Left ventricle myocardium inferior (tissue), 1 donor: ENCODE measurements at places on chromosomes 3 and 15. TPM values are rescaled to one million over a fixed set of nuclear protein-coding genes. Genes with fewer than 3 reads are reported as not detected.

GRCh38 chr15:37112171-37112570 lies 11.8 kb upstream of the MEIS2 start:
- H3K4me3 ChIP-seq, result no peak overlapping the region
- no peak for DNase-seq
- peaks cover 37% of the 10 kb centered on the region for H3K27me3 ChIP-seq
- H3K36me3 ChIP-seq, result no peaks in the 10 kb centered on the region
- H3K27ac ChIP-seq, result peak overlapping the region; percentile 97

CASR gene
- not detected for total RNA-seq

- H3K27me3 ChIP-seq, result no peaks in the 10 kb centered on the region
- no peak overlapping the region for H3K4me3 ChIP-seq
- H3K4me1 ChIP-seq, result peaks cover 9% of the 10 kb centered on the region
- no peaks in the 10 kb centered on the region for H3K36me3 ChIP-seq
Measured at GRCh38 chr3:62835554-62836236, 39.5 kb downstream of the CADPS start.

ANKRD34C gene
- total RNA-seq, result 0.66 TPM

DNA sequence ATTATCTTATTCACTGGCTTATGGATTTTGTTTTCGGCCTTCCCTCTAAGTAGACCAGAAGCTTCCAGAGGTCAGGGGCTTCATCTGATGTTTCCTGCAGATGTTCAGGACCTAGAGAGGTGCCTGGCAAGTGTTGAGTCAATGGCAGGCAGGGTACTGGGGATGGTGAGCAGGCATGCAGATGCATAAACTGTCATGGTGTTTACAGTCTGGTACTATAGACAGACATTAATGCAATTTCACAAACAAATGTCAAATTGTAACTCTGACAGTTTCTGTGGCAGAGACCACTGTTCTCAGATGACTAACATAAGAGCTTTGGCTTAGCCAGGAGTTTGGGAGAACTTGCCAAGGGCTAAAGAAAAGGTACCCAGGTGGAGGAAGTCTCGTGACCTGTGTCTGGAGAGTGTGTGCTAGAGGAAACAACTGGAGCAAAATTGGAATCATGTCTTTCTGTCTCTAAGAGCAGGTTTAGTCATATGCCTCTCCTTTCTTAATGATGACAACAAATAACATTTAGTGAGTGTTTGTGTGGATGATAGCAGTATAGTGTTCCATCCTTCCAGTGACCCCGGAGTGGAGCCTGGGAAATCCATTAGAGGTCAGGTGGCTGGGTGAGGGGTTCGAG lies 53.7 kb upstream of the TRAK1 start:
- H3K36me3 ChIP-seq, result peaks cover 12% of the 10 kb centered on the region
- H3K4me3 ChIP-seq, result peak overlapping the region; percentile 14
- peaks cover 98% of the 10 kb centered on the region for H3K4me1 ChIP-seq
- no peaks in the 10 kb centered on the region for H3K27me3 ChIP-seq
- peak overlapping the region; percentile 94 for H3K27ac ChIP-seq

DNA sequence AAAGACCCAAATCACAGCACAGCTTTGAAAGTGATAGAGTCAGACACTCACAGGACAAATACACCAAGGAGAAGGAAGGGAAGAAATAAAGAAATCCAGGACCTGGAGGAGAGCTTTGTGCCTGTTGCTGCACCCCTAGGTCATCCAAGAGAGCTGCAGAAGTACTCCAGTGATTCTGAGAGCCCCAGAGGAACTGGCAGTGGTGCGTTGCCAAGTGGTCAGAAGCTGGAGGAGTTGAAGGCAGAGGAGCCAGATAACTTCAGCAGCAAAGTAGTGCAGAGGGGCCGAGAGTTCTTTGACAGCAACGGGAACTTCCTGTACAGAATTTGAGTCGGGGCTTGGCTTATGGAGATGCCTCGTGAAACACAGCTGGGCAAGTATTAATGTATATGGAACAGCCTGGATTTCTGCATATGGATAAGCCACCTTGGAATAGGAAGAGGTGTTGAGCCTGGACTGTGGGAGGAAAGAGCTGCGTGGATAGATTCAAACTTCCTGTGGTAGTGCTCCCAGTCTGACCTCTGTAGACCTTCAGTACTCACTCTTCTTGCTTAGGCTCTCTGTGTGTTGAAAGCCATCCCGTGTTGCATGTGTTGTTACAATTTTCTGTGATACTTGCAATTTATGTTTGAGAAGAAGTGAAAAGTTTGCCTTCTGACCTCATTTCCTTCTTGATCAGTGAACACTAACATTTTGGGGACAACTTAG lies 6.1 kb downstream of the NGRN start:
- DNase-seq, result no peak
- H3K36me3 ChIP-seq, result peaks cover 65% of the 10 kb centered on the region
- no peak overlapping the region for H3K4me3 ChIP-seq
- no peaks in the 10 kb centered on the region for H3K27me3 ChIP-seq
- peaks cover 69% of the 10 kb centered on the region for H3K4me1 ChIP-seq

DNA sequence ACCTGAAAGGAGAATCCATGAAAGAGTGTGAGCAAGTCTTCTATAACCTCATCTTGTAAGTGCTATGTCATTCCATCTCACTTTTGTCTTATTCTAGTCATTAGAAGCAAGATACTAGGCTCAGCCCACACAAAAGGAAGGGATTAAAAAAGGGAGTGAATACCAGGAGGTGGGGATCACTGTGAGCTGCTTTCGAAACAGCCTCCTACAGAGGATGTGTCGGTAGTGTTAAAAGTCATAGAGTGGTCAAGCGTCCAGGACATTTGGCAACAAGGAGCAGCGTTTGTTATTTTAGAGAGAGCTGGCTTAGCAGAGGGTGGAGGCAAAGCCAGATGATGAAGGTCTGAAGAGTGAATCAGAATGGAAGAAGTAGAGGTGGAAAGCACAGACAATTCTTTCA lies 11.7 kb upstream of the ZNF148 start:
- H3K4me1 ChIP-seq, result no peaks in the 10 kb centered on the region
- no peak overlapping the region for H3K4me3 ChIP-seq
- no peak overlapping the region for H3K27ac ChIP-seq
- peaks cover 5% of the 10 kb centered on the region for H3K27me3 ChIP-seq
- DNase-seq, result no peak
- H3K36me3 ChIP-seq, result no peaks in the 10 kb centered on the region

LRRN1 gene
- total RNA-seq, result 0.11 TPM

GPR62 gene
- total RNA-seq, result 0.16 TPM

- no peak overlapping the region for H3K27ac ChIP-seq
- no peak overlapping the region for H3K4me3 ChIP-seq
- H3K4me1 ChIP-seq, result peaks cover 4% of the 10 kb centered on the region
- no peaks in the 10 kb centered on the region for H3K36me3 ChIP-seq
Measured at GRCh38 chr15:56906766-56907165, 11.7 kb upstream of the TCF12 start.

- H3K27me3 ChIP-seq, result no peaks in the 10 kb centered on the region
- no peak for DNase-seq
- H3K4me1 ChIP-seq, result peaks cover 43% of the 10 kb centered on the region
- H3K4me3 ChIP-seq, result peak overlapping the region; percentile 40
- peak overlapping the region; percentile 69 for H3K27ac ChIP-seq
- peaks cover 74% of the 10 kb centered on the region for H3K36me3 ChIP-seq
Measured at GRCh38 chr3:101784855-101785613, 6.0 kb downstream of the NXPE3 start.
